ENCODE measurements at places on chromosomes 5 and 9.

- no peak for DNase-seq
Observed at GRCh38 chr5:135891791-135892190, 3.9 kb downstream of the IL9 start.

GRCh38 chr5:60743511-60744314, 43.7 kb upstream of the DEPDC1B start:
- no peak for DNase-seq

- no peak for DNase-seq
Observed at GRCh38 chr5:143898381-143898780, 86.4 kb downstream of the HMHB1 start.

DNA sequence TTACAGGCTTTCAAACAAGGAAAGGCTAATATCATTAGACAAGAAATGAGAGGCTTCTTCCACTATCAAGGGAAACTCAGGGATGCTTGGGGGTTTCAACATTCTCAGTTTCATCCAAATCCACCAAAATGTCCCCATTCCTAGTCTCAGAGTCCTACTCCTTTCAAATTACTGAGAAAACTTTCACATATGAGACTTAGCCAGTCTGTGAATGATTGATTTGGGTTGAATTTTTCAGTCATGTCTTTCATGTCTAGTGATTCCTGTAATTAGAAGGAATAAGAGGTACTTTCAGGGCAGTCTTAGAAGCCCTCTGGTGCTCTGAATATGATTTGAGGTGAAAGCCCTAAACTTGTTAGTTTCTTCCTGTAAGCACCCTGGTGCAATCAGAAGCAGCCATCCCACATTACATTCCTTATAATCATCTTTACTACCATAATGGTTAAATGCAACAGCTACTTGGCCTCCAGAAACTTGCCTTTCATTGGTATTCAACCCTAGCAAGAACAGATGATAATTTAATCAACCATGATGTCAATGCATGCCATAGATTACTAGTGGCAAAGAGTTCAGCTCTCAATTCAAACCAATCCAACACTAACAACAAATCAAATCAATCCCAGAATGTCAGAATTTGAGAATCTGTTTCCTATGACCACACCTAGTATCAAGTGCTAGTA, 50.7 kb upstream of the RIC1 start:
- DNase-seq, result no peak

- no peak for DNase-seq
Observed at GRCh38 chr5:127820910-127821553, 117.8 kb downstream of the CCDC192 start.

GRCh38 chr9:32665101-32665500, 29.6 kb upstream of the TAF1L start:
- no peak for DNase-seq

DNA sequence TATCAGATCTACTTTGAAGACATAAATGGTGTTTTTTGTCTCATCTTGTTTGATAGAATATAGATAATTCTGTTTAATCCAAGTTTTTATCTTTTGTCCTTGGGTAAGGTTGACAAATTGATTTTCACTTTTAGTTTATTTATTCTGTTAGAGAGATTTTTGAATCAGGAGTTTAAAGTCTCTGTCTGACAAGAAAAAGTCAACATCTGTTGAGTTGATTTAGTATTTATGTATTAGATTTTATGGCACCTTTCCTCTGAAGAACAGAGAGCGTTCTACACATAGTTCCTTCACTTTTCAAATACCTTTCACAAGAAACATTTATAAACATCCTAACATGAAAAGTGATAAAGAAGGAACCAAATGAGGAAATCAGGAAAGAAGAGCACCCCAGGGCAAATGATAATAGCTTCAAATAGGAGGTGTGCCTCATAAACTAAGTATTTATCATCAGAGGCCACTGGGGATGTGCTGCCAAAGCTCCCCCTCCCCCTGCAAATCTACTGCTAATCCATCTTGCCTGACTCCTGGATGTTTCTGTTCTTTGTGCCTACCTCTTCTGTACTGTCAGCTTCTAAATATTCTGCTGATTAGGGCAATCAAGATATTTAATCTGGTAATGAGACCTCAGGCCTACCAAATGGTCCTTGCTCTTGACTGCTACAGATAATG, 457.7 kb upstream of the CHD1 start:
- no peak for DNase-seq

GRCh38 chr5:120153551-120153950, 310.5 kb upstream of the PRR16 start:
- no peak for DNase-seq

GRCh38 chr9:98942906-98943681, 613 bp upstream of the COL15A1 start:
- no peak for DNase-seq

DNA sequence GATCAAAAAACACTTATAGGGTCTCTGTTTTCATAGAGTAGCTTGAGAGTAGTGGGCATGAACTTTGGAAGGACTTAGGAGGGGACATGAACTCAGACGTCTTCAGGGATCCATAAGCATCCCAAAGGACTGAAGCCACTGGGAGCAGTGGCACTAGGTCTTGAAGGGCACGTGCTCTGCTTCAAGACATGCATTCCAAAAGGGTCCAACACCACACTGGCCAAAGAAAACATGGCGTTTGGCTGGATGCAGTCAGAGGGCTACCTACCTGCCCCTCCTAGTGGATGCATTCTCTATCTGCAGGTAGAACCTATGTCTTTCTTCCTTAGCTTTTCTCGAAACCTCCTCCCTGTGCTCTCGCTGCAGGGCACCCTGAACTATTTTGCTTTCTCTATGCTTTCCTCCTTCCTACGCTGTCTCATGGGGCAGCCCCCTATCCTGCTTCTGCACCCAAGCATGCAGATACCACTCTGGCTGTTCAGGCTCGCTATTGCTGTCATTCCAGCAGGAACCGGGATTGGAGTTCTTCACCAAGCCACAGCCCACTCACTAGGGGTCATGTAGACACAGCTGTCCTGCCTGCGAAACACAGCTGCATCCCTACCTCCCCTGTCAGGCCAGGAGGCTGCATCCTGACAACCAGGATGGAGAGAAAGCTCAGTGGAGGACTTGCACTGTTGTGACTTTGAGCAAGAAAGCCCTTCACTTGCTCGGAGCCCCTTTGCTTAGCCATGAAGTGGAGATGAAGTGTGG, 11.9 kb downstream of the FAM240B start:
- no peak for DNase-seq

GRCh38 chr9:115296831-115297565, 179.0 kb upstream of the TNC start:
- DNase-seq, result no peak

DNA sequence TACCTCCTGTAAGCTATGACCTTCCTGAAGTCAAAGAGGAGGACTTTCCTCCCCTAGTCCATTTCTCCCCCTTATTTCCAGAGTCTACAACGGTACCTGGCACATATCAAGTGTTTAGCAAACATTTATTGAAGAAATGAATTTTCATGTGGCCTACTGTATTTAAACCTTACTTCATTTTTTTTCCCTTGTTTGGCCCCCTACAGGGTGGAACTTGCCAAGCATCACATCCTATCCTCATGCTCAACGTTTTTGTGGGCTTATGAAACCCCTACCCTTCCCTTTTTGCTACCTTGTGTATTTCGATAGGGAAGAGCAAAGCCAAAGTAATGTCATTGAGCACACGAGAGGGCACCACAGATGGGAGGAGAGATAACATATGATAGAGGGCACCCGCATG, 1857.8 kb upstream of the WWC1 start:
- DNase-seq, result no peak

DNA sequence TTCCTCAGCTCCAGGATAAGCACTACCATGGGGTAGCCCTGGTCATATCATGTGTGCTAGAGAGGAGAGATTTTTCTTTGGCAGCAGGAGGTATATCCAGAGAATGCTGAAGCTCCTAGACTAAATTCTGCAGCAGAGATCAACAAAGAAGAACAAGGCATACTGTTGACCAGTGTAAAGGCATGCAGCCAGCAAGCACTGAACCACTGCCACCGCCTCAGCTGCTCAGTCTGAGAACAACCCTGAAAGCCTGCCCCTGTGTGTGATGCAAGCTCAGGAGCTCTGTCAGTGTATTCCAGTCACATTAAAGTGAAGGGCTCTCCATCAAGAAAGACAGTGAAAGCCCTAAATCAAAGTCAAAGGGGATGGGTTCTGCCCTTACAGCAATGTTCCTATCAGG, 439.5 kb upstream of the CD180 start:
- DNase-seq, result peak; percentile 68

- no peak for DNase-seq
Observed at GRCh38 chr9:131674425-131675421, 65.2 kb downstream of the RAPGEF1 start.

DNA sequence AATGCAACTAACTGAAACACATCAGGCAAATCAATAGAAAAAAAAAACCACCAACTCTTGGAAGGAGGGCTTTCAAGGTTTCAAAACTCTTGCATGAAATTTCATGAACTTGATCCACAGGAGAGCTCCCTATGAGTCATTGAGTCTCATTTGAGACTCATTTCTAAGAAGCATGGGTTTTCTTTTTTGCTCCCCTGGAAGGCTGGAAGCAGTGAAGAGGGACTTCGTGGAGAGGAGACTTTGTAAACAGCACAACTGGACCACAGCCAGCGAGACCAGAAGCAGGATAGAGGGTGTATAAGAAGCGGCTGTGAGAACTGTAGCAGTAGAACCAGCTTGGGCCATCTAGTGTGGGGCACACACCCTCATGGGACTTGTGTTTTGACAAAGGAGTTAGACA, 41.2 kb upstream of the RAPGEF1 start:
- DNase-seq, result no peak

DNA sequence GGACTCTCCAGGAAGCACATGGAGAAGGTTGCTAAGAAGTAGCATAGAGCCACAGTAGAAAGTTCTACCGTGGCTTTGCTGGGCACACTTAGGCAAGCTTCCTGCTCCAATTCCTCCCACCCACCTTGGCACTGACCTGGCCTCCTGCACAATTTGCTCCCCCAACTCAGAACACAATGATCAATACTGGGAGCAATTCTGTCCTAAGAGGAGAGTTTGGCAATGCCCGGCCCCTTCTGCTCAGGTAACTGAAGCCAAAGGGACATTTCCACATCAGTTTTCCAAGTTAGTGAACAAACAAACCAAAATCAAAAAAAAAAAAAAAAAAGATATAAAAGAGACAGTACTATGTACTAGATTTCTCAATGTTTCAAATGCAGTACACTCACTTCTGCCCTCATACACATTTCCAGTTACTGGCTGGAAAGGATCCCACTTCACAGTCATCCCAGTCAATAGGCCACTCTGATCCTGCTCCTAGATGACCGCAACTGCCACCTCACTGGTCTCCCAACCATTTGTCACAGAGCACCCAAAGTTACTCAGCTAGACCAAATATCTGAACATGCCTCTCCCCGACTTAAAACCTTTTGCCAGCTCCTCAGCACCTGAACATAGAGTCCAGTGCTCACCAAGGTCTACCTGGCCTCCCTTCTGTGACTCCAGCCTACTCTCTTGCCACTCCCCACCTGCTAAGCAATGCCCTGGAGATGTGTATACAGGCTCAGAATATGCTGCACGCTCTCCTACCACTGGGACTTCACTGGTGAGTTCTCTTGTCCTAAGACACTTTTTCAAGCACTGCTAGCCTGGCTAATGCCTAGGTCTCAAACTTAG, 21.3 kb downstream of the ABCA1 start:
- DNase-seq, result no peak

GRCh38 chr9:17658237-17658636, 79.4 kb downstream of the SH3GL2 start:
- no peak for DNase-seq

DNA sequence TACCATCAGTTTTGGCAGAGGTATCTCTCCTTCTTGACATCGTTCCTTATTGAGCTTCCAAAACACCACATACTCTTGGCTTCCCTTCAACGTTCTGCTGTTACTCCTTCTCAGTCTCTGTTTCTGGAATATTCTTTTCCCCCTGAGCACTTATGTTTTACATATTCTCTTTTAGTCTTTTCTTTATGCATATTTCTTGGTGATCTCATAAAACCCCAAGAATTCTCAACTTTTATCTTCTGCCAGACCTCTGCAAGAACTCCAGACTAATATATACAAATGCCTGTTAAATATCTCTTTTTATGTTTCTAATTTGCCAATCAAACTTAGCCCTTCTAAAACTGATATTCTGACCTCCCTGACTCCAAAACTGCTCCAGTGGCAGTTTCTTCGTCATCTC, 453.4 kb upstream of the CTNND2 start:
- no peak for DNase-seq

GRCh38 chr9:87613265-87614111, 112.4 kb upstream of the CTSL start:
- DNase-seq, result peak; percentile 13

GRCh38 chr5:146173597-146173996, 8.9 kb downstream of the LARS1 start:
- no peak for DNase-seq

GRCh38 chr9:23541976-23542375, 284.1 kb downstream of the ELAVL2 start:
- DNase-seq, result no peak

- no peak for DNase-seq
Observed at GRCh38 chr5:160213537-160213936, 15.8 kb upstream of the FABP6 start.

DNA sequence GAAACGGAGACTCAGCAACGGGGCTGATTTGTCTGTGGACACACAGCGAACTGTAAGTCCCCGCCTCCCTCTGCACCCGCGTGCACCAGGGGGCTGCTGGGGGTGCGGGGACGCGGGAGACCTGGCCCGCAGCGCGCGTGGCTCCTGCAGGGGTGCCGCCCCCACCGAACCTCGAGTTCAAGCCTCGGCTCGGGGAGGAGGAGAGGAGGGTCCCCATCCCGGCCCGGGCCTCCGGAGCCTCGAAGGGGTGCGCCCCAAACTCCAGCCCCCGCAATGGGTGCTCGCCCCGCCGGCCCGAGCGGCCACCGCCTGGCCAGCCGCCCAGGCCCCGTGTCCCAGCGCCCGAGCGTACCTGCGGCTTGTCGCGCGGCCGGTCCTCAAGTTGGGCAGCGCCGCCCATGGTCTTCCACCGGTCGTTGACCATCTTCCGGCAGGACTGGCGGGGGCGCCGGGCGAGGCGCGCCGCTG, 829 bp downstream of the FIBCD1 start:
- no peak for DNase-seq

DNA sequence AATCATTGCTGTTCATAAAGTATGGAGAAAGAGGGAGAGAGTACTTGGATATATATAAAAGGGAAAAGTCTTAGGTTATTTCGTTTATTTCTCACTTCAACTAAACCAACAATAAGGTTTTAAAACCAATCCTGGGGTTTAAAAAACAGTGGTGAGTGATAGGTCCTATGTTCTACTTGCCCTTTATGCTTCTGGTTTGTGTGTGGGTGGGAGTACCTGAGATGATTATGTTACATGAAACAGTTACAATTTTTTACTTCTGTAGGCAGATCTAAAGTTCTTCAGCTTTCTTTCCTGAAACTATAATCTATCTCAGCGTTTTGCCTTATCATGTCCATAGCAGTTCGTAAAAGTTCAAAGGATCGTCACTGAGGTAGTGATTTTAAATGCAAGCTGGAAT, 49.2 kb downstream of the STX17 start:
- DNase-seq, result no peak

- no peak for DNase-seq
Observed at GRCh38 chr5:174022384-174023095, 23.0 kb upstream of the NSG2 start.

- no peak for DNase-seq
Observed at GRCh38 chr9:97889941-97890887, 32.1 kb downstream of the TRMO start.

All from midbrain (tissue), 1 donor.